ENCODE measurements at places on chromosomes 11 and 22.

DNA sequence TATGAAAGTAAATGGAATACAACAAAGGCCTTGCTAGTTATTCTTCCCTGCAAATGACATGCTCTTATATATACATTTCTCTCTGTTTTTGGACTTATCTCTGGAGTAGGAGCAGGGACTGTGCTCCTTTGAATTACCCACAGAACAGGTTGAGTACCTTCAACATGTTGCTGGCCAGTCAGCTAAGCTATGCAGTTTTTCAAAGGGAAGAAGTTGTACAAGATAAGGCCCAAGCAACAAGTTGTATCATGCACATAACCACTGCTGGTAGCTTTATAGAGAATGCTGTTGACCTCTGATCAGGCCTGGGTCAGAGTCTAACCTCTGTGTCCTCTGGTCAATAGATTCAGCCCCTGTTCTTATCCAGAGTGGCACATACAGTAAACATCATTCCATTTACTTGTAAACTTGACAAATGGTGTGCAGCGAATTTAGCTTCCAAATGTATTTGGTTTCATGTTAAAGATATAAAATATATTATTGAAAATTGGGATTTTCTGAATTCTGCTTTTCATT is 99.6 kb downstream of the C11orf87 start:
- no peak for DNase-seq

GRCh38 chr11:111225881-111226280 is 19.6 kb upstream of the POU2AF2 start:
- DNase-seq: no peak

DNA sequence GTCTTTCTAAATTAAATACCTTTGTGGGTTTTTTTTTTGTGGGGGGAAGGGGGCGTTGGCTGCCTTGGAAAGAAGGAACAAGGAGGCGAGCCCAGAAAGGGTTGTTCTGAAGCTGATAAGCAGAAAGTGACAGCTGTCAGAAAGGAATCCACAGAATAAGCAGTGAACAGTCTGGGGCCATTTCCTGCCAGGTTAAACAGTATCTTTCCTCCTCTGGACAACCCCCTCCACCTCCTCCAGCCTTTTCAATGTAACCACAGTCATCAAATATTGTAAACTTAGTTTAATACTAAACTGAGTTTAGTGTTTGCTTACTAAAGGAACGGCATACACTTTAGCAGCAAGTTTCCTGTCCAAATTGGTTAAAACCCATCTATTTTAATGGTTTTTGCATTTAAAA is 271.2 kb upstream of the SYN3 start:
- DNase-seq: no peak

- DNase-seq: no peak
Measured at GRCh38 chr11:43736502-43737200, 56.1 kb downstream of the HSD17B12 start.

GRCh38 chr22:28247136-28247535 is 328.1 kb upstream of the PITPNB start:
- DNase-seq: no peak

DNA sequence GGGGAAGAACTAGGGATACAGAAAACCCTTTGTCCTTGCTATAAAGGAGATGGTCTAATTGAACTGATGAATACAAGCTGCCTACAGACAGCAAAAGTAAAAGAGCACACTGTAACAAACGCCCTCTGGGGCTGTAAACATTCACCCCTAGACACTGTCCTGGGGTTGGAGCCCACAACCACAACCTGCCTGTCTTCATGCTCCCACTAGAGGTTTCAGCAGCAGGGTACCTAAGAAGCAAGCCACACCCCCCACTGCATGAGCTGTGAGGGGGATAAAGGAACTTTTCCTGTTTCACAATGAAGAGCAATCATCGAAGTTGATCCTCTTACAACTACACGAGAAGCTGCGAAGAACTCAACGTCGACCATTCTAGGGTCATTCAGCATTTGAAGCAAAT is 90.5 kb upstream of the LUZP2 start:
- DNase-seq: no peak

- no peak for DNase-seq
Measured at GRCh38 chr11:26584818-26585217, 12.8 kb upstream of the MUC15 start.

GRCh38 chr11:68550485-68550817 is 89.9 kb downstream of the PPP6R3 start:
- DNase-seq: no peak

GRCh38 chr11:496834-497564 is 10.0 kb downstream of the RNH1 start:
- no peak for DNase-seq

DNA sequence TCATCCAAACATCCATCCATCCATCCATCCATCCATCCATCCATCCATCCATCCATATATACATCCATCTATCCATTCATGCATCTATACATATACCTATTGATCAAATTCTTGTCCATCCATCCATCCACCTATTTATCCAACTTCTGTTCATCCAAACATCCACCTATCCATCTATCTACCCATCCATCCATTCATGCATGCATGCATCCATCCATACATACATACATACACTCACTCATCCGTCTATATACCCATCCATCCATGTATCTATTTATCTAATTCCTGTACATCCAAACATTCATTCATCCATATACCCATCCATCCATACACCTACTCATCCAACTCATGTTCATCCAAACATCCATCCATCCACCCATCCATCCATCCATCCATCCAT is 19.3 kb upstream of the YWHAH start:
- no peak for DNase-seq

DNA sequence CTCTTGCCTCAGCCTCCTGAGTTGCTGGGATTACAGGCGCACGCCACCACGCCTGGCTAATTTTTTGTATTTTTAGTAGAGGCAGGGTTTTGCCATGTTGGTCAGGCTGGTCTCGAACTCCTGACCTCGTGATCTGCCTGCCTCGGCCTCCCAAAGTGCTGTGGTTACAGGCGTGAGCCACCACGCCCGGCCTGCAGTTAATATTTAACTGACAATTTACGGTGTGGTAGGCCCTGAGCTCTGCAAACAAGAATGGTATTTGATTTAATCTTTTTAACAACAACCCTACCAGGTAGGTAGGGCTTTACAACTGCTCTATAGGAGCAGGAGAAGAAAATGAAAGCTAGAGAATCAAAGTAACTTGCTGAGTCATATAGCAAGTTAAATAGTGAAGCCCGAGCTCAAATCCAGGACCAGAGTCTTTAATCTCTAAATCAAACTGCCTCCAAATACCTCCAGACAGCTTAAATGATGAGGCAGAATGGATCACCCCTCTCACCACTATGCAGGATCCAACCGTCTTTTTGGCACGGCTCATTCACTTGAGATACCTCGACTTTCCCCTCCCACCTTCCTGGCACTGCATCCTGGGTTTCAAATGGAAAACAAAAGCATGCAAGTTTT is 9.4 kb downstream of the UEVLD start:
- no peak for DNase-seq

- DNase-seq: no peak
Measured at GRCh38 chr22:36223504-36223903, 15.8 kb downstream of the APOL2 start.

GRCh38 chr11:90700789-90701439 is 478.1 kb upstream of the CHORDC1 start:
- no peak for DNase-seq

GRCh38 chr11:131178020-131178419 is 192.4 kb upstream of the NTM start:
- DNase-seq: no peak

DNA sequence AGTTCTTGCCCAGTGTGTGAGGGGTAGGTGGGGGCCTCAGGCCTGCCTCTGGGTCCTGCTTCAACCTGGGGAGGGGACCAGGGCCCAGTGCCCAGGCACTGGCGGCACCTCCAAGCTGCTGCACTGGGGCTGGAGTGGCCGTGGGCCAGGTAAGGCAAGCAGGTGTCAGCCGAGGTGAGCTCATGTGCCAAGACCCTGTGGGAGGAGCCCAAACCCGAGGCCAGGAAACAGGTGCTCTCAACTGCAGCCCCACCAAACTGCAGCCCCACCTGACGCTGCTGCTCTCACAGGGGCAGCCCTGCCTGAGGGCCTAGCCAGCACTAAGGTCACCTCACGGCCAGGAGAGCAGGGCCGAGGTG is 18.1 kb upstream of the GNB1L start:
- DNase-seq: no peak

GRCh38 chr11:84526250-84526649 is 1100.9 kb downstream of the DLG2 start:
- no peak for DNase-seq

GRCh38 chr22:19679522-19680101 is 34.7 kb upstream of the SEPTIN5 start:
- DNase-seq: no peak

DNA sequence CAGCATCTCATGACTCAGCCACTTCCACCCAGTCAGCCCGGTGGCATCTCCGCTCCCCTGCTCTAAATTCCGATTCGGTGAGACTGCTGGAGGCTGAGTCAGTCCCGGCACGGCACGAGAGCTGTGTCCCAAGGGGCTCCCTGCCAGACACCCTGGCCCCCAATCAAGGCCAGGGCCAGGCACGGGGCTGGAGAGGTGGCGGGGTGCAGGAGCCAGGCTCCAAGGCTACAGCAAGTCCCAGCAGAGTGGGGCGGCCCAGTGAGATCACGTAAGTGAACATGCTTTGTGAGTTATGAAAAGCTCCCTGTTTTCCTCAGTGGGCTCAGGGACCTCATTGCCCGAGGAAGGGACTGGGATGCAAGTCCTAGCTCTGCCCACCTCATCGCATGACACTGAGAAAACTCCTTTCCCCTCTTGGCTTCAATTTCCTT is 3.0 kb downstream of the C11orf68 start:
- DNase-seq: no peak

GRCh38 chr11:7579361-7579791 is 65.6 kb downstream of the PPFIBP2 start:
- no peak for DNase-seq

- DNase-seq: no peak
Measured at GRCh38 chr11:67302571-67303131, 679 bp upstream of the SSH3 start.

GRCh38 chr11:117837070-117837776 is 12.7 kb upstream of the FXYD2 start:
- no peak for DNase-seq

GRCh38 chr22:34669001-34669400 is 397.0 kb upstream of the ISX start:
- no peak for DNase-seq

GRCh38 chr22:26534874-26535602 is 22.8 kb upstream of the TFIP11 start:
- DNase-seq: no peak

GRCh38 chr11:93653080-93653479 is 8.4 kb upstream of the CEP295 start:
- no peak for DNase-seq

- no peak for DNase-seq
Measured at GRCh38 chr22:25452116-25452700, 112.3 kb upstream of the GRK3 start.

GRCh38 chr11:70169127-70169526 is 34.0 kb upstream of the FADD start:
- no peak for DNase-seq

GRCh38 chr11:69447786-69448185 is 33.7 kb upstream of the LINC01488 start:
- no peak for DNase-seq

- no peak for DNase-seq
Measured at GRCh38 chr11:79077702-79078330, 363.0 kb downstream of the TENM4 start.

DNA sequence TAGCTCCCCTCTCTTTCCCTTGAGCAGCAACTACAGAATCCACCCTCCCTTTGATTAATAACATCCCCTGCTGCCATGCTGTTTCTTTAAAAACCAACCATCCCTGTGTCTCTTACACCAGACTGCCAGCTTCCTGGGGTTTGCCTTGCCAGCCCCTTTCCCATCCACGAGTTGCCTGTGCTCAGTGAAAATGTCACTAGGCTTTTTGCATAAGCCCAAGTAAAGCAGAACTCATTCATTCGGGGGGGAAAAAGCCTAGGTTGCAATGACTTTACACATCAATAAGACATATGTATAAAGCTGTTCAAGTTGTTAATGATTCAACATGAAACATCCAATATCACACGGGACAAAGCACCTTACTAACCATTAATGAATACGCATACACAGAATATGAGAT is 398.7 kb downstream of the OPCML start:
- no peak for DNase-seq

GRCh38 chr11:12963792-12964536 is 45.2 kb upstream of the RASSF10 start:
- DNase-seq: peak; percentile 38

- DNase-seq: no peak
Measured at GRCh38 chr11:74714904-74715303, 16.3 kb downstream of the CHRDL2 start.

GRCh38 chr11:60455531-60456042 is at the start of gene MS4A1:
MS4A1 (plus strand) TSS chr11:60455847; CDS start chr11:60462375, 6,528 bp downstream.
- no peak for DNase-seq

- no peak for DNase-seq
Measured at GRCh38 chr11:62245271-62245753, 3.3 kb downstream of the SCGB1D2 start.

- no peak for DNase-seq
Measured at GRCh38 chr11:133509924-133510697, 22.2 kb downstream of the OPCML start.

GRCh38 chr11:68020575-68020974 is 9.9 kb upstream of the NDUFS8 start:
- no peak for DNase-seq

DNA sequence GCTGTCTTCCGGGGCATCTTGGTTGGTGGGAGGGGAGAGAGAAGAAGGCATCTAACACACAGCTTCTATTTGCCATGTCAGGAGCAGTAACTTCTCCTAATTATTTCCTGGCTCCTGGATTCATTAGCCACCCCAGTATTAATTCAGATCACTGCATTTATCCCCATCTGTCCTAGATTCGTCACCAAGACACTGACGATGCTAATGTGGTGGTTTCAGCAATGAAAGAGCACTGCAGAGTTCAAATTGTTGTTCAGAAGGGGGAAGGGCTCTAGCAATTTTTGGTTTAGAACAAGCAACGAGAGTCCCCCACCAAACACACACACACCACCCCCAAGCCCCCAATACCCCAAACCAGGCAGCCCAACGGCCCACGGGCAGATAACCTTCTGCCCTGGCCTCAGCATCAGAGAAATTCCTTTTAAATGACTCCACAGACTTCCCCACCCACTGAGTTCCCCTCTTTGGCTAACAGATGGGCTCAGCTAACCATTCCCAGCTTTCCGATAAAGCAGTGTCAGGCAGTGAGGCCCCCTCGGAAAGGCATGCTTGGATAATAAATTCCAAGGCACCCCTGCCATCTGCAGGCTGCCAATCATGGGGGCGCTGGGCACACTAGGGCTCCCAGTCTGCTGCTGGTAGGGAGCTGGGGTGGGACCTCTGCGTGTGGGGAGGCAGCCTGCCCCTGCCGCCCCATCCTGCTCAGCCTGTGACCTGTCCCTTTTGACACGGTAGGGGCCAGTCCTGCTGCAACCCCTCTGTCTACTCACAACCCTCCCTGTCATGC is 453.5 kb downstream of the MIAT start:
- DNase-seq: no peak

- no peak for DNase-seq
Measured at GRCh38 chr22:42797011-42797410, 60.1 kb downstream of the ARFGAP3 start.

Measured in amygdala (tissue), 56 donors.